ENCODE measurements at places on chromosomes 3 and 15.

- no peak for DNase-seq
These were observed 43.0 kb downstream of the FBXL22 start for GRCh38 chr15:63640146-63640545.

- no peak for DNase-seq
These were observed 3.5 kb downstream of the EIF4E3 start for GRCh38 chr3:71721651-71722157.

- no peak for DNase-seq
These were observed 844.7 kb downstream of the MCTP2 start for GRCh38 chr15:95075792-95076677.

DNA sequence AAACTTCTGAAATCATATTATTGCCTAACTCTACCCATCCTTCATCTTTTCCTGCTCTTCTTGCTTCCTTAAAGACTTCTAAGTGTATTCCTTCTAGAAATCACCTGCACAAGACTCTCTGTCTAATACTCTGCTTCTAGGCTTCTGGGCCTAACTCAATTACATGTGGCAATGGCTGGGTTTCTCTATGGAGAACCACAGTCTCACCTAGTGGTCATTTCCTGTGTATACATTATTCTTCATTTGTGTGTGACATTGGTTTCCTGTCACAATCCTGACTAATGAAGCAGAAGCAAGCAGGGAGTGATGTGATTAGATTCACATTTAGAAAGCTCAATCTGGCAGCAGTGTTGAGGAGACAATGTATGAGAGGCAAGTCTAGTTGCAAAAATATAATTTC lies 16.9 kb upstream of the CLDN1 start:
- DNase-seq, result no peak

- no peak for DNase-seq
These were observed 31.6 kb downstream of the FAM227B start for GRCh38 chr15:49589030-49589429.

All from activated CD4-positive, alpha-beta T cell treated with anti-CD3 and anti-CD28 coated beads for 24 hours (primary cell).